Effector memory CD8-positive, alpha-beta T cell (primary cell): ENCODE measurements at places on chromosomes 5 and 9.
A peak's percentile ranks its signal among the peaks of the same experiment; 100 is the strongest.

GRCh38 chr9:113805486-113806132 is 70.5 kb upstream of the ZNF618 start:
- no peaks in the 10 kb centered on the region for H3K36me3 ChIP-seq
- H3K4me1 ChIP-seq: no peaks in the 10 kb centered on the region
- peaks cover 6% of the 10 kb centered on the region for H3K27me3 ChIP-seq
- H3K27ac ChIP-seq: no peak overlapping the region
- no peak overlapping the region for H3K4me3 ChIP-seq
- no peak for DNase-seq

DNA sequence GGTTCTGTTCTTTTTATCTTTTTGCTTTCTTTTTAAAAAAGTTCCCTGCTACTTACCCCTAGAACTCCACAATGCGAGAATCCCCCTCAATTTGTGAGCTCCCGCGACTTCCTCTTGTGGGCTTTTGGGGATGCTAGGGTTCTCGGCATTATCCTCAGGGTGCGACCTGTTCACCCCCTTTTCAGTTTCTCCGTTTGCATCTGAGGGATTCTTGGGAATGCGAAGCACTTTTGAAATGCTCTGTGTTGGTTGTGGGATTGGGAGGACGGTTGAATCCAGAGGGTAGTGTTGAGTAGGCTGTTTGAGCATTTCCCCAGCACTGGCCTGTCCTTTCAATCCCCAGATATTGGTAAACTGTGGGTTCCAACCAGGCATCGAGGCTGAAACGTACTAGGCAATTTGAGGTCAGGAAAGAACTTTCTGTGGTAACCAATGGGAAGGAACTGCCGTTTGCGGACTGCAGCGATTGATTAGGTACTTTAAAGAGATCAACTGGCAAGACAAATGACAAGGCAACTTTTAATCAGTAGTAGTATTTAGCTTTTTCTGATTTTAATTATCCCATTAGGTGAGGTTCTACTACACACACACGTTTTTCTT is 415 bp downstream of the XRCC4 start:
- no peaks in the 10 kb centered on the region for H3K27me3 ChIP-seq
- peaks cover 43% of the 10 kb centered on the region for H3K4me1 ChIP-seq
- H3K27ac ChIP-seq: peak overlapping the region; percentile 98
- H3K36me3 ChIP-seq: peaks cover 7% of the 10 kb centered on the region
- DNase-seq: peak; percentile 1
- H3K4me3 ChIP-seq: peak overlapping the region; percentile 96

GRCh38 chr9:406886-407654 is 192.4 kb downstream of the DOCK8 start:
- H3K4me1 ChIP-seq: no peaks in the 10 kb centered on the region
- H3K27me3 ChIP-seq: no peaks in the 10 kb centered on the region
- no peak overlapping the region for H3K4me3 ChIP-seq

GRCh38 chr9:119861842-119862241 is 492.6 kb upstream of the BRINP1 start:
- DNase-seq: no peak
- H3K4me1 ChIP-seq: no peaks in the 10 kb centered on the region
- no peaks in the 10 kb centered on the region for H3K36me3 ChIP-seq
- H3K27ac ChIP-seq: no peak overlapping the region
- peaks cover 8% of the 10 kb centered on the region for H3K27me3 ChIP-seq

DNA sequence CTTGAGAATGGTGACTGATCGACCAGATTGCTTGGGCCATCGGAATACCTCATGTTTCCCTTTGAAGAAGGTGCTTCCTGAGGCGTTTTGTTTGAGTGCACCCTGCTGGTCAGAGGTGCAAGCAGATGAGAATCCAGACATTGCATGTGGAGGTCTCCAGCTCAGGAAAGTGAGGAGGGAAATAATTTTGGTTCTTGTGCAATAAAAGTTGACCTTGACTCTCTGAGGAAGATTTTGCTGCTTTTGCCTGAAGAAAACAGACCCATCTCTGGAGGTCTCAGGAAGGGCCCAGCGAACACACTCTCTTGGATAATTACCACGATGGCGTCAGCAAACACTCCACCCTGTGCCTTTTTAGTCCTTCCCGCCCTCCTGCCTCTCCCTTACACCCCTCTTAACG is 69.7 kb downstream of the GRAMD2B start:
- peak overlapping the region; percentile 39 for H3K27ac ChIP-seq
- H3K36me3 ChIP-seq: peaks cover 13% of the 10 kb centered on the region
- H3K4me3 ChIP-seq: no peak overlapping the region

GRCh38 chr5:164181604-164182003 is 676.2 kb downstream of the MAT2B start:
- no peaks in the 10 kb centered on the region for H3K36me3 ChIP-seq
- no peak overlapping the region for H3K27ac ChIP-seq
- no peaks in the 10 kb centered on the region for H3K4me1 ChIP-seq
- no peaks in the 10 kb centered on the region for H3K27me3 ChIP-seq
- no peak for DNase-seq

- no peaks in the 10 kb centered on the region for H3K4me1 ChIP-seq
- DNase-seq: no peak
- H3K27me3 ChIP-seq: no peaks in the 10 kb centered on the region
Observed at GRCh38 chr9:10254338-10254737, 358.5 kb downstream of the PTPRD start.

DNA sequence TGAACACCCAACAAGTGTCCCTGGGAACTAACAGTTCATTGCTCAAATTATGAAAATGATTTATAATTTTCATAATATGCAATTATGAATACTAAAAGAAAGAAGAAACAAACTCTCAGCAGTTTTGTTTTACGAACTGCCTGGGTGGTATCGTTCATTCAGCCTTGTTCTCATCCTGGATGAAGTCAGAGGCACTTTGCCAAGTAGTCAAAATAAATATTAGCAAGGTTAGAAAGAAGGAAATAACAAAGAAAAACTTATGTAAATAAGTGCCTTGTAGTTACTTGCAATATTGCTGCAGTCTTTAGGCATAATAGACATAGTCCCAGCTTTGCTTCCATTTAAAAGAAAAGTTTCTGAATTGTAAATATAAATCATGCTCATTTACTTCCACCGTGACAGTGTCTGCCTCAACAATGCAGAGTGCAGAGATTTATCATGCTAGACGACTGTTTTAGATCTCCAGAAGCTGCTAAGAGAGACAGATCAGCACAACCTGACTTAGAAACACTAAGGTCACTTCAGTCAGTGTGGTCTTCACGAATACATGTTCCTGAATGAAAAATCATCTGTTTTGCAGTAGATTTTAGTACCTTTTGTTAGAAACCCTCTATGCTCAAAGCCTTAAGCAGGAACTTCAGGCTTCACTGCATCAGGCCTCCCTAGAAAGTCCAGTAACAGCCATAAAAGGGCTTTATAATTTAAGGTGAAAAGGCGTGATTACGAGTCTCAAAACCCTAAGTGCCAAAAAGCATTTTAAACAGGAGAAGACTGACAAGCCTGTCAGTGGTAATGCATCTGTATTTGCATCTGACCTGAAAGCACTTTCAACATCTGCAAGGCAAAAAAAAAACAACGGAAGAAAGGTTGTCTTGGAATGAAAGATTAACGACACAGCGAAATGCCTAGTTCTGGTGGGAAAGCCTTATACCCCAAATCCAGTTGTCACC is 92.1 kb downstream of the TMEM167A start:
- no peaks in the 10 kb centered on the region for H3K4me1 ChIP-seq
- no peak overlapping the region for H3K27ac ChIP-seq
- no peaks in the 10 kb centered on the region for H3K36me3 ChIP-seq
- H3K27me3 ChIP-seq: no peaks in the 10 kb centered on the region

DNA sequence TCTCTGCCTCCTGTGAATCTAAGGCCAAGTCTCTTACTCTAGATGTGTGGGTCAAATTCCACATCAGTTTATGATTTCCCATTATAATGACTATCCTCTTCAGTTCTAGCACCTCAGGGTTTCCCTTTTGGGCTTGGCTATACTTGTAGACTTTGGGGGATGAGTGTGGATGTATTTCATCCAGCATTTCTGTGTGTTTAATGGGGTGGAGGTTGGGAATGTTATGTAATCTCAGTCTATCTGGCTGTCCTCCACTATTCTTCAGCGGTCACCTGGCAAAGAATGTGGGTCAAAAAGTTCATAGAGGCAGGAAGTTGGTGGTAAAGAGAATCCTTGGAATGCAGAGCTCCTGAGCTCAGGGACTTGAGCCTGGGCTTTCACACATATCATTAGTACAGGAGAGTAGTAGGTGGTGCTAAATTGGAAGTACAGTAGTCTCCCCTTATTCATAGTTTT is 64.9 kb downstream of the CFAP95 start:
- H3K4me3 ChIP-seq: no peak overlapping the region
- peaks cover 44% of the 10 kb centered on the region for H3K27me3 ChIP-seq
- no peaks in the 10 kb centered on the region for H3K4me1 ChIP-seq

GRCh38 chr9:93091056-93091452 is 5.0 kb upstream of the CARD19 start:
- no peak for DNase-seq
- no peak overlapping the region for H3K4me3 ChIP-seq
- H3K4me1 ChIP-seq: peaks cover 26% of the 10 kb centered on the region
- peaks cover 13% of the 10 kb centered on the region for H3K36me3 ChIP-seq
- no peaks in the 10 kb centered on the region for H3K27me3 ChIP-seq
- peak overlapping the region; percentile 72 for H3K27ac ChIP-seq

GRCh38 chr5:35383041-35383440 is 152.8 kb upstream of the PRLR start:
- peaks cover 43% of the 10 kb centered on the region for H3K27me3 ChIP-seq
- no peak overlapping the region for H3K27ac ChIP-seq
- DNase-seq: no peak
- no peak overlapping the region for H3K4me3 ChIP-seq

GRCh38 chr9:95029288-95029687 is 288.2 kb downstream of the FANCC start:
- no peak for DNase-seq
- no peaks in the 10 kb centered on the region for H3K4me1 ChIP-seq
- peaks cover 3% of the 10 kb centered on the region for H3K36me3 ChIP-seq
- no peak overlapping the region for H3K27ac ChIP-seq
- H3K4me3 ChIP-seq: no peak overlapping the region
- no peaks in the 10 kb centered on the region for H3K27me3 ChIP-seq

- H3K36me3 ChIP-seq: peaks cover 2% of the 10 kb centered on the region
- no peak overlapping the region for H3K4me3 ChIP-seq
- peaks cover 8% of the 10 kb centered on the region for H3K4me1 ChIP-seq
- peak; percentile 30 for DNase-seq
- H3K27ac ChIP-seq: no peak overlapping the region
- peaks cover 12% of the 10 kb centered on the region for H3K27me3 ChIP-seq
Observed at GRCh38 chr9:104961238-104961637, 33.3 kb upstream of the ABCA1 start.

DNA sequence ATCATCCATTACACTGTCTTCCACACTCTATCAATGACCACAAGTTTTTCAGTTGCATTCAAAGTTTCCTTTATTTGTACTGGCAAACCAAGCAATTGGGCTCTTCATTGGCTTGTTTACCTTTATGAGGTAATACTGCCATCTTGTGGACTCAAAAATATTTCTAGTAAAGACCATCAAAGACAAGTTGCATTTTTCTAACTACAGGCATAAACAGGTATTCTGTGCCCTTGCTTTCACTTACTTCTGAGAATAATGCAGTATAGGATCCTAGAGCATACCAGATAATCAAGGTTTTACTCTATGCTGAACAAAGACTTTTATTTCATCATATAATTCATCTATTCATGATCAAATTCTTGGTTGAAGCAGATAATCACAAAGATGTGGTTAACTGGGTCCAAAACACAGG is 173.7 kb upstream of the POU5F2 start:
- H3K4me3 ChIP-seq: no peak overlapping the region
- no peaks in the 10 kb centered on the region for H3K27me3 ChIP-seq

DNA sequence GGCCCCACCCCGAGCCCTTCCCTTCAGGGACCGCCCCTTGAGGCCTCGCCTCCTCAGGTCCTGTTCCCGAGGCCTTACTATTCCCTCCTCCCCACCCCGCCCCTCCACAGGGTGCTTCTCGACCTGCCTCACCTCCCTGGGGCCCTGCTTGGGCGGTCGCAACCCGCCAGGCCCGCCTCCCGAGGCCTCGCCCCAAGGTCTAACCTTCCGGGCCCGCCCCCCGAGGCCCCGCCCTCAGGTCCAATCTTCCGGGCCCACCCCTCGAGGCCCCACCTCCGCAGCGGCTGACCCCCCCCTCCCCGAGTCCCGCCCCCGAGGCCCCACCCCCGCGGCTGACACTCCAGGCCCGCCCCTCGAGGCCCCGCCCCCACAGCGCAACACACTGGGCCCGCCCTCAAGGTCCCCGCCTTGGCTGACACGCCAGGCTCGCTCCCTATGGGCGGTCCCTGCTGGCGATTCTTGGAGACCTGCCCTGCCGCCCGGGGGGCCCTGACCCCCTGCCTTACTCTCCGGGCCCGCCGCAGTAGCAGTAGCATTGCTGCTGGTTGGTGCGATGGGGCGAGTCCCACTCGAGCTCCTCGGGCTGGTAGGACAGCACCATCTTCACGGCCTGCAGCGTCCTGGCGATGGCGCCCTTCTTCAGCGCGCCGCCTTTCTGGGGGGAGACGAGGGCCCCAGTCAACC is 8.2 kb downstream of the PHF19 start:
- peaks cover 20% of the 10 kb centered on the region for H3K4me1 ChIP-seq
- peak; percentile 95 for DNase-seq
- H3K27me3 ChIP-seq: no peaks in the 10 kb centered on the region

DNA sequence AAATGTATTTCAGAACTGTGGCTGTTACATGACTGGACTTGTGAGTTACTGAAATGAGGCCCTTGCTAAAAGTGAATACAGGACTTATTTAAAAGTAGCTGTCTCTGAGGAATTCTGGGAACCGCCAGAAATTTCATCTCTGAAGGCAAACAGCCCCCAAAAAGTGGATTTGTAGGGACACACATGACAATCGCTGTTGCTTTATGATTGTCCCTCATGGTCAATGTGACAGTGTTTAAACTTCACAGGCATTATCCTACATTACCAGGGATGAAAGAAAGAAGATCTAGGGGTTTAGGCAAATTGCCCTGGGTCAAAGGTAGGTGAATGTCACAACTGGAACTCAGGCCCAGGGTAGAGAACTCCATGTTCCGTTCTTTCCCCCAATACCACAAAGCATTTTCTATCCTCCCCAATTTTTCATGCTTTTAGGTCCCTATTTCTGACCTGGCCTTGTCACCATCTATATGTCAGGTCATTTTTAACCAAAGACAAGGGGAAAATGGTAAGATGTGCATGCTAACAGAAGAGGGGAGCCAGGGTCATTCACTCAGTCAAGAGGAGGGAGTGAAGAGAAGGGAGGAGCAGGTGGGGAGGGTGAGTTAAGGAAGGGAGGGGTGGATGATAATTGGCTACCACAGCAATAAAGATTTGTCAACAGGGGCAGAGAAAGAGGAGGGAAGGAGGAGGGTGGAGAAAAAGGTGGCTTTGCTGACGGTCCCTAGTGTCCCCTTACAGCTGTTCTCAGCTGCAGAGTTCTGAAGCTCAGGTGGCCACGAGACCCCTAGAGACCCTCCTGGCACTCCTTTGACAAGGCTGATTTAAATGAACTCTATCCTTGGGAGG is 57.8 kb upstream of the GLRX start:
- H3K4me3 ChIP-seq: no peak overlapping the region
- peaks cover 6% of the 10 kb centered on the region for H3K27me3 ChIP-seq
- DNase-seq: no peak
- H3K36me3 ChIP-seq: no peaks in the 10 kb centered on the region

- H3K36me3 ChIP-seq: peaks cover 3% of the 10 kb centered on the region
- no peak overlapping the region for H3K4me3 ChIP-seq
- H3K27ac ChIP-seq: peak overlapping the region; percentile 47
Observed at GRCh38 chr5:113375480-113376060, 59.2 kb downstream of the TSSK1B start.

GRCh38 chr9:111474385-111474784 is 9.8 kb downstream of the ECPAS start:
- no peak overlapping the region for H3K4me3 ChIP-seq
- H3K27me3 ChIP-seq: no peaks in the 10 kb centered on the region
- H3K27ac ChIP-seq: peak overlapping the region; percentile 6
- peaks cover 3% of the 10 kb centered on the region for H3K36me3 ChIP-seq

GRCh38 chr9:114176624-114177291 is 21.4 kb downstream of the COL27A1 start:
- H3K27ac ChIP-seq: no peak overlapping the region
- no peak for DNase-seq
- no peak overlapping the region for H3K4me3 ChIP-seq
- H3K36me3 ChIP-seq: no peaks in the 10 kb centered on the region
- no peaks in the 10 kb centered on the region for H3K4me1 ChIP-seq
